Frontal cortex (tissue), 4 donors: ENCODE measurements at places on chromosomes 2 and 18.

GRCh38 chr18:995629-996028, 91.0 kb downstream of the ADCYAP1 start:
- DNase-seq, result no peak

DNA sequence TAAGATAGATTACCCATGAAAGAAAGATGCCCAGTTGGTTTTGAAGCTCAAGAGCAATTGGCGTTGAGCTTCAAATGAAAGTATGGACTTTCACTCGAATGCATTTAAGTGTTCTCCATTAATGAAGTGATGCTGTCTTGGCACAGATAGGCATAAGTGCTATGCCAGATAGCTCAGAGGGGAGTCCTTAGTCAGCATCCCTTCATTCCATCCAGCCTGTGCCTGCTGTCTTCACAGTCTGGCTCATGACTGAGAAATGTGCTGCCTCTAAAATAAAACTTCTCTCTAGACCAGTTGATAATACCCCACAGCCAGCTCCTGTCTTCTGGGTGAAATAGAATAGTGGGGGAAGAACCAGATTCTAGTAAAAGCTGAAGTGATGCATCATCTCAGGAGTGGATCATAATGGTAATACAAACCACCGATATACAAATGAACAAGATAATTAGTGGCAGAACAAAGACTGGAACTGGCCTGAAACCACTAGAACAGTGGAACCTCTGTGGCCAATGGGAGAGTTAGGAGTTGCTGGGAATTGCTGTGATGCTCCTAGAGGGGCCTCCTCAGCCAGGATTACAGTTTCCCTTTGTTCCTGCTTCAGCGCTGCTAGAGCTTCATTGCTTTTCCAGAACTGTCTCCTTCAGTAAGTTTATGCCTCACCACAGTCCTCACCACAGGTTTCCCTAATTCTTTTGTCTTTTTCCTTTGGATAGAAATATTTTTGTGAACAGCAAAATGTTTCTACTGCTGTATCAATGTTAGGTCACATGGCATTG, 359.3 kb downstream of the KIAA1328 start:
- DNase-seq, result no peak

GRCh38 chr2:179410552-179411356, 146.1 kb upstream of the SESTD1 start:
- DNase-seq, result peak; percentile 20

GRCh38 chr2:84717302-84717701, 163.6 kb downstream of the TRABD2A start:
- no peak for DNase-seq

GRCh38 chr2:231396058-231396821, 730 bp downstream of the B3GNT7 start:
- peak; percentile 32 for DNase-seq

DNA sequence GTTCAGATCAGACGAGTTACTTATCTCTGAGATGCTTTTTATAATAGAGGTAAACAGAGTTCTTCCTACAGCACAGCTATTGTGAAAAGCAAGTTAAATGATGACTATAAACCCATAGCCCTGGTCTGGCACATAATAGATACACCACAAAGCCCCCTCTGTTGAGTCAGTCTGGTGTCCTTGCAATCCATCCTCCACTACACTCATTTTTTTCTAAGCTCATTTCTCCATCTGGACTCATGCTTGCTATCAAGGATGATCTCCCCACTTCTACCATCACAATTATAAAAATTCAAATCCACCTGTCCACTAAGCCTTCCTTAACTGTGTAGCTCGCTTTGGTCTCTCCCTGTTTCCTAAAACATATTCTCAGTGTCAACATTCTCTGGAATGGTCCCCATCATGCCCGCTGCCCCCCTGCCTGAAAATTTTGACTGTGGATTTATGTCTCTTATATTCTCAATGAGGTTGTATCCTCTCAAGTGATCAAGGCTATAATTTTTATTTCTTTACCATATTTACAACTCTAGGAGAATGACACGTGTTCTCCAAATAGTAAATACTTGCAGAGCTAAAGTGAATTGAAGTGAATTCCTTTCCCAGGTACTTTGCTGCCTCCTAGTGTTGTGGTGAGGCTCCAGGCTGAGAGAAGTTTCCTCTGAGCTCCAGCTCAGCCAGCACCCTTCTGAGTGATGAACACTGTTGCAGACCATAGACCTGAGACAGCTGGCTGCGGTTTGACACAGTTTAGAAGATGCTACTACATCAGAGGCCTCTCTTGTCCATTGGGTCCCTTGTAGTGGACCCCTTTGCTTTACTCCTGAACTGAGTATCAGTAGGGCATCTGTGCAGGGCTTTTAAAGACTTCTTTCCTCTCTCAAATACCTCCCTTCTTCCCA, 108.7 kb downstream of the DPP10 start:
- peak; percentile 43 for DNase-seq

- DNase-seq, result peak; percentile 63
These were observed 4.7 kb upstream of the KRCC1 start for GRCh38 chr2:88059979-88060906.

- no peak for DNase-seq
These were observed 58.7 kb upstream of the ACVR1 start for GRCh38 chr2:157934684-157935377.

- no peak for DNase-seq
These were observed 37.3 kb downstream of the DARS1 start for GRCh38 chr2:135948141-135948540.

DNA sequence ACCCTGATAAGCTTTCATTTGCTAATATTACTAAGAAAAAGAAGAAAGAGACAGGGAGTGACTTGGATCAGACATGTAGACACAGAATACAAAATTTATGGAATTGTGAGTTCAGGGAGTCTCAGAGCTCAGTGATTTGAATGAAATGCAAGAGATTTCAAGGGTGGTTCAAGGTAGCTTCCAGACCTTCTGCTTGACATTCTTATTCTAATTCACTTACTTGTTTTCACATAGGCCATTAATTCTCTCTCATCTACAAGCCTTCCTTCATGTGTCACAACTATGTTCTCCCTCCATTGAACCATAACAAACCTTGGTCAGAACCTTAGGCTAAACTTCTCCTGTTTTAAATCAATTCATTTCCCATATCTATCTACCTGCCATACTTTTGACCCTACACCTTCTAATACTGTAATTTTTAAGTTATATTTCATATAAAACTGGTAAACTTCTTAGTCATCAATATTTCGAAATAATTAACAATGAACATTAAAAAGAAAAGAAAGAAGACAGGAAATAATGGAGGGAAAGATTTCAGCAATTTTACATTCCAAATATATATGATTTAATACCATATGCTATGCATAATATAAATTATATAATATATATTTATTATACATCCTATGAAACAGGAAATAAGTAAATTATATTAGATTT, 139.2 kb upstream of the PDE1A start:
- no peak for DNase-seq

DNA sequence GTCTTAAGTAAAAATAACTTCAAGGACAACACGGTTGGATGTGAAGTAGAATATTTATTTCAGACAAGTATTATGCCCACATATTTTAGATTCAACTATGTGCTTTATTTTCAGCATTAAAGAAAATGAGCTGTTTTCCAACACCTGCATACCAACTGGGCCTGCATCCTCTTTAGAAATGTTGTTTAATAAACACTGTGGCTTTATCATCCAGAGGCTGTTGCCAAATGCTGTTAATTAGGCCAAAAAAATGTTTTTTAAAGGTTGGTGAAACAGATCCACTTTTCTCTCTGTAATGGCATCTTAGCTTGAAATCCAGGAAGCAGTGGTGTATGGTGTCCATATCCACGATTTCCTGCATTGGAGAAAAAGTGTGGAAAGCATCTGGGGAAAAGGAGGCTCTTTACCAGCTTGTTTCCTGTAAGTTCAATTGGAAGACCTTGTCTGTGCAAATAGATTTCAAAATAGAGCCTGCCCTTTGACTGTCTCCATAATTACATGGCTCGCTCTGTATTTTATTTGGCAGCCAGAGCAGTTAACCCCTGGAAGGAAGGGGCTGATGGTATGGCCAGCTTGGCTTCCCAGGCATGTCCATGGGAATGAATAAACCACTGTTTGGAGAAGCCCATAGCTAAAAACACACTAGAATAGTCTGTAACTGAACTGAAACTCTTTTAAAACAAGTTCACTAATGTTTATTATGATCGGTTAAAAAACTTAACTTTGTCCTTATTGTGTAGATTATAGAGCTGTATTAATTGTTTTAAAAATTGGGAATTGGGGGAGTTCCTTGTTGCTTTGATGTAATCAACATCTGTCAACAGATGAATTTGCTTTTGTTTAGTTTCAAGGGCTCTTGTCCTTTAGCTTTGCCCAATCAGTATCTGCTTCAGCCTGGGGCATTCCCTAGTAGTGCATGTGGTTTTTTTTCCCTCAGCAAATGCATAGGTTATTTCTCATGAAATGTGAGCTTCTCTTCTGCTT, 33.0 kb upstream of the DLX1 start:
- no peak for DNase-seq

DNA sequence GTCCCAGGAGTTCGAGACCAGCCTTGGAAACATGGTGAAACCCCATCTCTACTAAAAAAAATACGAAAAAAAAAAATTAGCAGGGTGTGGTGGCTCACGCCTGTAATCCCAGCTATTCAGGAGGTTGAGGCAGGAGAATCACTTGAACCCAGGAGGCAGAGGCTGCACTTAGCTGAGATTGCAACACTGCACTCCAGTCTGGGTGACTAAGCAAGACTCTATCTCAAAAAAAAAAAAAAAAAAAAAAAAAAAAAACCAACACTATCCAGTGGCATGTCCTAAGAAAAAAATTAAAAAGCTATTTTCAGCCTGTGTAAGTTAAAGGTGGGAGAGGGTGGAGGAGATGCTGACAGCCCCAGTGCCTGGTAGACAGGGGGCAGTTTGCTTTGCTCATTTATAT, 32.2 kb upstream of the REL start:
- no peak for DNase-seq

GRCh38 chr2:223674998-223675609, 72.9 kb upstream of the SCG2 start:
- DNase-seq, result no peak

GRCh38 chr2:201879996-201880395, 73.7 kb downstream of the CDK15 start:
- DNase-seq, result no peak

- DNase-seq, result no peak
These were observed 70.7 kb upstream of the BCL2L11 start for GRCh38 chr2:111049792-111050640.

DNA sequence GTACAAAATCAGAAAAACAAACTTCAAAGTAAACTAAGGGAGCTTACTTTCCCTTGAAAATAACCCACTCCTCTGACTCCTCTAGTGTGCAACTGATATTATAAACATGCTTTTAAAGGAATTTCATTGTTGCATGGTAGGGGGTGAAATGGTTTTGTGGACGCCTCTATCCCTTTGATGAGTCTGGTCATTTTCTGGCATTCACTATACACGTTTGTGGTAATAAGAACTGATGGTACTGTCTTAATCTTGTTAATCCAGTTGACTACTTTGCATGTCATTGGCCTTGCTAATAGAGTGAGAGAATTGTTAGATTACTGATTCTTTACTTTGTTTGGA, 2.8 kb downstream of the INSIG2 start:
- DNase-seq, result no peak

DNA sequence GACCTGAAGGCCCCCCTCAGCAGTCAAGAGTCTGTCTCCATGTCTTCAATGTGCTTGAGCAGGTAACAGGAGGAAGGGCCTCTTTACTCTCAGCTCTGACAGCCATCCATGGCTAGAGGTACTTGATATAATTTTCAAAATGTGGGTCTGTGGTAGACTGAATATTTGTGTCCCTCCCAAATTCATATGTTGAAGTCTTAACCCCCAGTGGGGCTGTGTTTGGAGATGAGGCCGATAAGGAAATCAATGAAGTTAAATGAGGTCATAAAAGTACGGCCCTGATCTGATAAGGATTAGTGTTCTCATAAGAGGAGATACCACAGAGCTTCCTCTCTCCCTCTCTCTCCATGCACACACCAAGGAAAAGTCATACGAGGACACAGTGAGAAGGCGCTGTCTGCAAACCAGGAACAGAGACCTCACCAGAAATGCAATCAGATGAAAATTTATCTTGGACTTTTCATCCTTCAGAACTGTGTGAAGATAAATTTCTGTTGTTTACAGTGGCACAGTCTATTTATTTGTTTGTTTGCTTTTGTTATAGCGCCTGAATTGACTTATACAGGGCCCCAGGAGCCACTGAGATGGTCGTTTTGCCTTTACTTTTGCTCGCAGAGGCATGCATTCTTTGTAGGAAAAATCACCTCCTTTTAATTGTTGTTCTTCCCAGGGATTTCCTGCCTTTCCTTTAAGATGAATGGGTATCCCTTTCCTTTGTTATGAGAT, 274.8 kb upstream of the TRIB2 start:
- DNase-seq, result no peak

DNA sequence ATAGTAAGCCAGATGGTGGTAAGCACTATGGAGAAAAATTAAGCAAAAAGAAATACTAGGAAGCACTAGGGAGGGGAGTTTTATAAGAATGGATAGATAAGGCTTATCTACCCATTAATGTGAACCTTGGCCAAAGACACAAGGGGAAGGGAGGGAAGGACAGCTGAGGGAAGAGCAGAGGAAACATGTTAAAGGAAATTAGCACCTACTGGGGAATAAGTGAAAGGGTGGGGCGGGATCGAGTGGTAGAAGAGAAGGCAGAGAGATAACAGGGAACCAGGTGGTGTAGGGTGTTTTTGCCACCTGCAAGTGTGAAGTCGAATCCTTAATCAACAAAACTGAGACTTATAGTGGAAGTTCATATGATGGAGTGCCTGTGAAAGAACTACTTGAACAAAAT, 1.7 kb downstream of the UNC80 start:
- DNase-seq, result no peak

DNA sequence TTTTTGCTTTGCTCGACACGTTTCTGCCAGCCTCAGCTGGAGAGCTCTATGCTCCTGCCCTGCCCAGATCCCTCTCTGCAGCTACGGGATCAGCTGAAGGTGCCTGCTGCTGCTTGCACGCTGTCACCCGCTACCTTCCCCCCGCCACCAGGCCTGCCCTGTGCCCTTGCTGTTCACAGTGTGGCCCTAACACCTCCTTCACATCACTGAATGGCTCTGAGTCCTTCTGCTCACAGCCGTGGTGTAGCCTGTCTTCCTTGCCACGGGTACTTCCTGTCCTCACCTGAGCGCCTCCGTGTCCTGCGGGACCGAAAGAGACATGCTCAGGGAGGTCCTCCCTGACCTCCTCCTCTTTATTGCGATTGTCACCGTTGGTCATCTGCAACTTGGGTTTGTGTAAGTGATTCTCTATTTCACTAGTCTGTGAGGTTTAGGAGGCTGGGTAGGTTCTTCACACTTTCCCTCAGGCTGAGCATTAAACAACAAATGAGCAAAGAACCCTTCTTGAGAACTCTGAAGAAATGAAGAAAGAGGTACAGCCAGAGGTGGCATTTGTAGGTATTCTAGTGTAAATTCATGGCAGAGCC, 127.5 kb downstream of the NCK2 start:
- no peak for DNase-seq
